ENCODE measurements at places on chromosomes 5 and 9.

- DNase-seq, result no peak
Measured at GRCh38 chr5:121968910-121969607, 7.3 kb downstream of the SRFBP1 start.

GRCh38 chr9:2241836-2242741 is 226.9 kb downstream of the SMARCA2 start:
- peak; percentile 81 for DNase-seq

GRCh38 chr5:124050120-124050770 is 538.3 kb downstream of the CSNK1G3 start:
- DNase-seq, result no peak

- no peak for DNase-seq
Measured at GRCh38 chr5:124372457-124372856, 374.0 kb downstream of the ZNF608 start.

DNA sequence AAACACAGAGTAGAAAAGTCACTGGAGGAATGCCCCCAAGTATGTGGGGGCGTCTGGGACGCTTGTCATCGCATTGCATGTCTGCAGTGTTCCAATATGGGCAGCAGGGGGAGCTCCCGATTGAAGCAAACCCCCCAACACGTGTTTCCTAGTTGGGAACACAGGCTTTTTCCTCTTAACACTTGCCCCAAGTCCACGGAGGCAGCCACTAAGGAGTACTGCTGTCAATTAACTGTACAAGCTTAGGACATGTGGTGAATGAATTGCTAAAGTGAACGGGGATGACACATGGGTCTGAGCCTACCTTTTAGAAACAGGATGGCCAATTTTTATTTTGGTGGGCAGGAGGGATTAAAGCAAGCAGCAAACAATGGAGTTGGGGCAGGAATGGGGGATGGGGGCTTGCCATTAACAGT is 2.2 kb downstream of the GABRB2 start:
- peak; percentile 7 for DNase-seq

- no peak for DNase-seq
Measured at GRCh38 chr5:82347201-82347865, 69.2 kb upstream of the RPS23 start.

DNA sequence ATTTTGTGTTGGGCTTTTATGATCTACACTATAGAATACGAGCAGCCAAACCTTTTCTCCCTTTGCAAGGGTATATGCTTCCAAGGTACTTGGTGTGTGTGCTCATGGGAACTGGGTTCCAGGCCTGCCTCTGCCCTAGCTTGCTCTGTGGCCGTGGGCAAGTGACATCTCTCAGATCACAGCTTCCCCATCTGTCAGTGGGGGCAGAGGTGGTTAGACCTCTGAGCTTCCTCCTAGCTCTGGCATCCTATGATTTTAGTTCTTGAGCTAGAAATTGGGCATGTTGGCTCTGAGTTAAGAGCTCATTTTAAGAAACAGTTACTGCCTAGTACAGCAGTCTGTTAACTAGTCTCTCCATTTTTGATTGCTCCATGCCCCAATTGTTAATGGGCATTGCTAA is 12.5 kb upstream of the CCNJL start:
- no peak for DNase-seq

GRCh38 chr5:332843-333242 is 11.3 kb downstream of the AHRR start:
- no peak for DNase-seq

- DNase-seq, result no peak
Measured at GRCh38 chr9:123945532-123945931, 15.6 kb upstream of the DENND1A start.

GRCh38 chr9:127050591-127051001 is 71.8 kb downstream of the ANGPTL2 start:
- no peak for DNase-seq

DNA sequence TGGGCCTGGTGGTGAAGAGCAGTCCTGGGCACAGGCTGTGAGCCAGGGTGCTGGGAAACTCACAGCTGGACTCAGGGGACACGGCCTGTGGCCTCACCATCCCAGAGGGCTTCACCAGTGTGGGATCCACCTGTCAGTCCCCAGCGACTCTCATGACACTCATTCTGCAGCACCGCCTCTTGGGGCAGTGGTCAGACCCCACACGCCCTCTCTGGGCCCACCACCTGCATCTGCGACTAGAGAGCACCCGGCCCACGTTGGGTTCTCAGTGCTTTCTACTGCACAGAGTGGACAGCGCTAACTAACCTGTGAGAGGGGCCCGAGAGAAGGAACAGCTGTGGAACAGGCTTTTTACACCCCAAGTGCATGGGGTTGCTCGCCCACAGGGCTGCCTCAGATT is 45.8 kb upstream of the GARNL3 start:
- no peak for DNase-seq

GRCh38 chr5:141515141-141515540 is 26.3 kb downstream of the PCDHGC5 start:
- no peak for DNase-seq

- no peak for DNase-seq
Measured at GRCh38 chr9:99155736-99156135, 50.8 kb downstream of the TGFBR1 start.

DNA sequence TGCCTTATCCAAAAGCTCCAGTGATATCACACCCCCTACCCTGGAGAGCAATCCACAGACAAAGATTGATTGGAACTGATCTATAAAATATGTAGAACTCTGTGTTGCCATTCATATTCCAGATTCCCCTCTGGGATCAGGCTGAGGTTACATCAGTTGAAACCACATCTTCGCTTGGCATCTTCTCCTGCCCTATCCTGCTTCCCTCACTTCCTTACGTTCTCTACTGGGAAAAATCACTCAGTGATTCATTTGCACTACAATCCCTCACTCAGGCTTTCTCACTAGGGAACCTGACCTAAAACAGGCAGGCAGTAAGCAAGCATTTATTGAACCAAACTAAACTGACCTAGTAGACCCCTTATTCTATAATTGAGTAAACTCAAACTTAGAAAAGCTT is 111.7 kb downstream of the ESM1 start:
- no peak for DNase-seq

GRCh38 chr5:39639618-39640089 is 214.9 kb upstream of the DAB2 start:
- no peak for DNase-seq
